ENCODE measurements at places on chromosomes 4 and X. TPM values are rescaled to one million over a fixed set of nuclear protein-coding genes. Genes with fewer than 3 reads are reported as not detected.

CYP4V2 gene
- 25.8 TPM for total RNA-seq

GASK1B gene
- 81.4 TPM for total RNA-seq

F9 gene
- total RNA-seq = not detected

ATP2B3 gene
- not detected for total RNA-seq

NLRP2B gene
- not detected for total RNA-seq

GSX2 gene
- not detected for total RNA-seq
